ENCODE measurements at places on chromosomes 7 and 10.

DNA sequence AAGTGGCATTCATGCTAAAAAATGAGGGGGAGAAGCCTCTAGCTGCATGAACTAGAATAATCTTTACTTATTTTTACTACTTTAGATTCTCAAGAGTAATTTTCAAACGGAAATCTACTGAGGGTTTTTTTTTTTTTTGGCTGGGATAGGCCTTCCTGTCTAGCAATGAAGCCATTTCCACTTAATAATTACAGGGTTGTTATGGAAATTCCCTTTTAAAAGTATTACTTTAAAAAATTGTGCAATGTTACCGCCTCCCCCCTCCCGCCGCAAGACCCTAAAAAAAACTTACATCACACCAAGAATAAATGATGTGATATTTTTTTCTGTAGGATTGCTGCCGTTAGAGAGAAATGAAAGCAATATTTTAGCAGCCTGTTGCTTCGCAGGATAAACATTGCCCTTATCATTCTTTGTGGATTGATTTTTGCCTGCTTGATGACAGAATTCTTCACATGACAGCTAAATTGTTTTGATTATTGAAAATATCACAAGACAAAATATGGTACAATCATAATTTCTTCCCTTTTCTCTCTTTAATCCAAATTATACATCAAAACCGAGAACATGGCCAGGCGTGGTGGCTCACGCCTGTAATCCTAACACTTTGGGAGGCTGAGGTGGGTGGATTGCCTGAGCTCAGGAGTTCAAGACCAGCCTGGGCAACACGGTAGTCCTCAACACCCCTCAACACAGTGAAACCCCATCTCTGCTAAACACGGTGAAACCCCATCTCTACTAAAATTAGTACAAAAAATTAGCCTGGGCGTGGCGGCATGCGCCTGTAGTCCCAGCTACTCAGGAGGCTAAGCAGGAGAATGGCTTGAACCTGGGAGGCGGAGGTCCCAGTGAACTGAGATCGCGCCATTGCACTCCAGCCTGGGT lies 32.8 kb downstream of the ARL4A start:
- peaks cover 39% of the 10 kb centered on the region for H3K4me1 ChIP-seq
- H3K27ac ChIP-seq = peak overlapping the region; percentile 73
- H3K36me3 ChIP-seq = no peaks in the 10 kb centered on the region
- no peaks in the 10 kb centered on the region for H3K27me3 ChIP-seq
- no peak for DNase-seq
- H3K4me3 ChIP-seq = no peak overlapping the region

GRCh38 chr7:76364198-76364584 lies 5.4 kb upstream of the YWHAG start:
- H3K4me3 ChIP-seq = peak overlapping the region; percentile 24
- peak overlapping the region; percentile 97 for H3K27ac ChIP-seq
- no peaks in the 10 kb centered on the region for H3K27me3 ChIP-seq
- peaks cover 36% of the 10 kb centered on the region for H3K4me1 ChIP-seq
- H3K36me3 ChIP-seq = no peaks in the 10 kb centered on the region

- peaks cover 3% of the 10 kb centered on the region for H3K4me1 ChIP-seq
- no peak for DNase-seq
- peaks cover 5% of the 10 kb centered on the region for H3K36me3 ChIP-seq
- no peak overlapping the region for H3K4me3 ChIP-seq
Measured at GRCh38 chr7:112225006-112225405, 18.5 kb downstream of the ZNF277 start.

- no peak for DNase-seq
- H3K27me3 ChIP-seq = peaks cover 74% of the 10 kb centered on the region
- H3K4me1 ChIP-seq = no peaks in the 10 kb centered on the region
Measured at GRCh38 chr7:93198472-93198871, 27.8 kb downstream of the HEPACAM2 start.

GRCh38 chr10:126465771-126466170 lies 77.5 kb upstream of the ADAM12 start:
- DNase-seq = no peak
- no peaks in the 10 kb centered on the region for H3K36me3 ChIP-seq
- H3K27ac ChIP-seq = no peak overlapping the region
- H3K4me1 ChIP-seq = peaks cover 4% of the 10 kb centered on the region
- H3K27me3 ChIP-seq = peaks cover 14% of the 10 kb centered on the region

GRCh38 chr10:126904818-126905701 lies at the start of gene DOCK1:
Gene DOCK1, plus strand, starts transcription at chr10:126905428. Its CDS starts 90 bp downstream, at chr10:126905518.
- H3K27ac ChIP-seq = peak within 1 kb of the TSS; percentile 95
- peaks cover 27% of the 10 kb centered on the region for H3K4me1 ChIP-seq
- peak within 1 kb of the TSS; percentile 94 for H3K4me3 ChIP-seq
- DNase-seq = peak; percentile 88

DNA sequence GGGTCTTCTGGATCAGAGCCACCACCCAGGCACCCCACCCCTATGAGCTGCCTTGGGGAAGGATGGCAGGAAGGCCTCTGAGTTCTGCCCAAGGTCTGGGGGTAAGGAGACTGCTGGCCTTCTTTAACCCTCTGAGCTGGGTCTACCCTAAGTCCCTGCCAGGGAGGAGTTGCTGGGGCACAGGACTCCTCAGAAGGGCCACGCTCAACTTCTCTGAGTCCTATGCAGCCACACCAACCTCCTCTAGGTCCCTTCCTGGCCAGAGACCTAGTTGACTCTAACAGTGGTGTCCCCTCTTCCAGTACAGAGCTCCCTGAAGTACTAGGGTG lies 2.6 kb upstream of the NEURL1 start:
- H3K4me3 ChIP-seq = no peak overlapping the region
- H3K36me3 ChIP-seq = no peaks in the 10 kb centered on the region
- H3K27me3 ChIP-seq = peaks cover 9% of the 10 kb centered on the region
- DNase-seq = no peak

DNA sequence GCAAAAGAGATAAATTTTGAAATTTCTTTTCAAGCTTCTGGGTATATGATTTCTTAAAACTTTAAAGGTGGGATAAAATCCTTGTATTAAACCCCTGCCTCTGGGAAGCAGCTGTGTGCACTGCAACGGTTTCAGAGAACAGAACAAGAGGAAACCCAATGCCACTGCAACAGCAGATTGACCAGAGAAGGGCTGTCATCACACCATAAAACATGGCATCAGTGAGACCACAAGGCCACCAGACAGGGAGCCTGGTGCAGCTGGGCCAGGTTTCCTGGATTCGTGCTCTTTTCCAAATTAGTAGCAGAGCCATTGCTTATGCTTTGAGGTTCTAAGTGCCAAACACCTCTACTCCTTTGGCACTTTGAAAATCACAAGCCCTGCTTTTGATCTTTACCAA lies 152.4 kb downstream of the PRPF18 start:
- H3K27me3 ChIP-seq = no peaks in the 10 kb centered on the region
- no peak overlapping the region for H3K4me3 ChIP-seq
- H3K27ac ChIP-seq = no peak overlapping the region
- H3K4me1 ChIP-seq = no peaks in the 10 kb centered on the region
- H3K36me3 ChIP-seq = peaks cover 58% of the 10 kb centered on the region

GRCh38 chr10:60208676-60209269 lies 180.9 kb downstream of the ANK3 start:
- no peak for DNase-seq
- H3K27ac ChIP-seq = no peak overlapping the region
- H3K4me1 ChIP-seq = peaks cover 15% of the 10 kb centered on the region
- H3K36me3 ChIP-seq = peaks cover 14% of the 10 kb centered on the region
- no peaks in the 10 kb centered on the region for H3K27me3 ChIP-seq
- H3K4me3 ChIP-seq = no peak overlapping the region

DNA sequence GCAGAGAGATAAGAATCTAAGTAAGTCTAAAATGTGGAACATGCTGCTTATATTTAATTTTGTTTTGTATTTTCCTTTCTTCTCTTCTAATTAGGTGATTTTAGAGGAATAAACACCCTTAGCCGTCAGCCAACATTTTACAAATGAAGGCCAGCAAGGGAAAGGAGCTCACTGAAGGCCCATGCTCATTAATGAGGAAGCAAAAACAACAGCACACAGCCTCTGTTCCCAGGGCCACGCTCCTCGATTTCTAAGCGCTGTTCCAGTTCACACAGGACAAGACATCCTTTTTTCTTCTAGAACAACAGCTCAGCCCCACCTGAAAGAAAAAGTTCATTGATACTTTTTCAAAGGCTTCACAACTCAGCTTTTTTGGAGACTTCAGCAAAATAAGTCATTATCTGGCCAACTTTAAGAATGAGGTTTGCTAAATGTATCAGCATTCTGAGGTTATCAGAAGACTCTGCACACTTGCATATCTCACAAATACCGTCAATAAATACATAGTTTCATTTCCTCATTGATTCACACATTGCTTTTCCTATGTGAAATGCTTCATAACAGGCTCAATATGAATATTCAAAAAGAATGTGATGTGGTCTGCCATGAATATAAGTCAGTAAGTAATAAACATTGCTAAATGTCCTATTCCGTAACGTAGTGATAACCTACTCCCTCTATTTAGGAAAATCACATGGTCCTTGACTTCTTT lies 34.8 kb upstream of the SFMBT2 start:
- no peaks in the 10 kb centered on the region for H3K36me3 ChIP-seq
- no peak overlapping the region for H3K4me3 ChIP-seq
- no peaks in the 10 kb centered on the region for H3K4me1 ChIP-seq
- H3K27me3 ChIP-seq = no peaks in the 10 kb centered on the region

DNA sequence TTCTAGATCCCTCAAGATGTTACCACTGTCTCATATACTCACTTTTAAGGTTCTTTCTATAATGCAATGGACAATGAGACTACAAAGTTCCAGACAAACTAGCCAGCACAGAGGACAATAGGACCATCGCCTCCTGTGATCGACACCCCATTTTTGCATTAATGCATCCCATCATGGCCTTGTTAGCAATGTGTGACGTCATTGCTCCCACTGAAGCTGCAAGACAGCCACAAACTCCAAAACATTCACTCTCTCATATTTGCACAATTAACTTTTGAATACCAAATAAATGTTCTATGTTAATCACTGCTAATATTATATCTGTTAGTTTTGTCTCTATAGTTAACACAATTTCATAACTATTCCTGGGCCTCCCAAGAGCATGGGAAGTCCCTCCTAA lies 88.8 kb upstream of the TMEM72 start:
- peaks cover 26% of the 10 kb centered on the region for H3K4me1 ChIP-seq
- H3K4me3 ChIP-seq = no peak overlapping the region
- H3K27me3 ChIP-seq = no peaks in the 10 kb centered on the region
- no peaks in the 10 kb centered on the region for H3K36me3 ChIP-seq
- DNase-seq = no peak
- no peak overlapping the region for H3K27ac ChIP-seq

DNA sequence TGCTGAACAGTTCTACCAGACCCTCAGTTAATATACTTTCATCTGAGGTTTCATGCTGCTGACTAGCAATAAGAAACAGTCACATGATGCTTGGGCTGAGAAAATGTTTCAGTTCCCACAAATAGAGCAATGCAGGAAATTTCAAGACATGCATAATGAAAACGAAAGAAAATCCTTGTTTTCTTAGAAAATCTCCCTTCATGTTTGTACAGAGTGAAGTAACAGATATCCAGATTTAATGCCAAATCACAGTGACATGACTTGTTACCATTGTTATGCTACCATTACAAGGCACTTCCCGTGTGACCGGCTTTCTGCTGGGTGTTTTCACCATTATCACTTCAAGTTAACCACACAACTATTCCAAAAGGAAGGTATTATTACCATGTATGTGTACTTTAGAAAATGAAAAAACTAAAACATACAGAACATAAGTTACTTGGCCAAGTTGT lies 121.7 kb downstream of the DOCK4 start:
- H3K27ac ChIP-seq = peak overlapping the region; percentile 86
- H3K36me3 ChIP-seq = no peaks in the 10 kb centered on the region
- DNase-seq = no peak
- H3K4me3 ChIP-seq = peak overlapping the region; percentile 46
- peaks cover 72% of the 10 kb centered on the region for H3K4me1 ChIP-seq
- H3K27me3 ChIP-seq = no peaks in the 10 kb centered on the region

DNA sequence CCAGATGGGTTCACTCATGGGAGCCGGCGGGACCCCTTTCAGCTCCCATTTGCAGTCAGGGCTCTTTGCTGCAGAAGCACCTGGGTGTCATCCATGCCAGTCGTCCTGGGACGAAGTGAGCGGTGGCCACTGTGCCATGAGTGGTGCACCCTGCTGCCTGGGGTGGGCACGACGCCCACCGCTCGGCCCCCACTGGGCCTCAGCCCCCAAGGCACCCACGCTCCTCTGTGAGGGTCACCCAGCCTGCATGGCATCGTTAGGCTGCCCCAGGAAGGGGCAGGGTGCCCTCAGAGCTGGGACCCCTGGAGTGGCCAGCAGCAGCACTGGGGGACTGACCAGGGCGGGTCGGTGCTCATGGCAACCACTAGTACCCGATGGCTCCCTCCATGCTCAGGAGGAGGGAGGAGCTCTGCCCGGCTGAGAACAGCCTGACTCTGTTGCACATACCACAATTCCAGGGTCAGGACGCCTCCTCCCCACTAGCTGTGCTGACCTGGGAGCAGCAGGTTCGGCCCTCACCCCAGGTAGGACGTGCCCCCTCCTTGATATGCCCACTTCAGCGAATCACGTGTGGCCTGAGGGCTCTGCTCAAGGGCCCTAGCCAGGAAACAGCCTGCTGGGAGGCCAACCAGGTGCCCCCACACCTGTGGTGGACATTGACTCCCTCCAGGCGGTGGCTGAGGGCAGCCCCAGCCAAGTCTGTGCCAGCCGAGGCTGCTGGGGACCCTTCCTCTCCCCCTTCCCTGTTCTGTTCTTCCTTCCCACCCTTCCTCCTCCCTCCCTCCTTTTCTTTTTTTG lies 28.5 kb upstream of the CFAP46 start:
- H3K27ac ChIP-seq = no peak overlapping the region
- no peaks in the 10 kb centered on the region for H3K36me3 ChIP-seq
- no peak for DNase-seq
- no peak overlapping the region for H3K4me3 ChIP-seq
- no peaks in the 10 kb centered on the region for H3K4me1 ChIP-seq

GRCh38 chr7:93146036-93146435 lies 2.1 kb downstream of the SAMD9L start:
- peaks cover 41% of the 10 kb centered on the region for H3K4me1 ChIP-seq
- H3K27me3 ChIP-seq = no peaks in the 10 kb centered on the region
- H3K27ac ChIP-seq = no peak overlapping the region
- peaks cover 21% of the 10 kb centered on the region for H3K36me3 ChIP-seq

DNA sequence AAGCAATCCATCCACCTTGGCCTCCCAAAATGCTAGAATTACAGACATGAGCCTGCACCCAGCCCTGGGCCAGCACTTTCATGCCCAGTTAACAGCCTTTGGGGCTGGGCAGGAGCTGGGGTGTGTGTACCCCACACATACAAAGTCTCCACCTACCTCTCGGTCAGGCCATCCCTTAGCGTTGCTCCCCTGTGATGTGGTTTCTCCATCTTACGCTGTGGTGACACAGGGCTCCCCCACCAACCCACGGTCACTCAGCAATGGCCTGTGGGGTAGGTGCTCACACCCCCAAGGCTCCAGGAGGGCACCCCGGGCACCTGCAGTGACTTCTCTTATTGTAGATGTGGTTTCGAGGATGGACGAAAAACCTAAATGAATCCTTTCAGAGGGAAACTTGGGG lies 58.8 kb downstream of the ASB13 start:
- no peak overlapping the region for H3K4me3 ChIP-seq
- no peaks in the 10 kb centered on the region for H3K36me3 ChIP-seq
- no peak overlapping the region for H3K27ac ChIP-seq

All from osteocyte (in vitro differentiated cells).